ENCODE measurements at places on chromosomes 3 and 15. TPM values are rescaled to one million over a fixed set of nuclear protein-coding genes. Genes with fewer than 3 reads are reported as not detected.

Gene SCN11A
- 0.05 TPM for total RNA-seq

Gene ZNF501
- 1.6 TPM for total RNA-seq

Gene LRRC31
- not detected for total RNA-seq

Gene TMOD2
- 4.5 TPM for total RNA-seq

Gene GUCA1C
- not detected for total RNA-seq

Gene C3orf70
- total RNA-seq, result 0.10 TPM

Gene GOLGA8O
- 3.3 TPM for total RNA-seq

GRCh38 chr3:53819163-53819868 is 26.9 kb downstream of the CHDH start:
- DNase-seq, result no peak

GRCh38 chr15:86917361-86917671 is 837.6 kb downstream of the AGBL1 start:
- no peak for DNase-seq

GRCh38 chr3:10300087-10300486 is 7.3 kb upstream of the GHRL start:
- DNase-seq, result no peak

- no peak for DNase-seq
These were observed 14.9 kb upstream of the MYH15 start for GRCh38 chr3:108525256-108525655.

DNA sequence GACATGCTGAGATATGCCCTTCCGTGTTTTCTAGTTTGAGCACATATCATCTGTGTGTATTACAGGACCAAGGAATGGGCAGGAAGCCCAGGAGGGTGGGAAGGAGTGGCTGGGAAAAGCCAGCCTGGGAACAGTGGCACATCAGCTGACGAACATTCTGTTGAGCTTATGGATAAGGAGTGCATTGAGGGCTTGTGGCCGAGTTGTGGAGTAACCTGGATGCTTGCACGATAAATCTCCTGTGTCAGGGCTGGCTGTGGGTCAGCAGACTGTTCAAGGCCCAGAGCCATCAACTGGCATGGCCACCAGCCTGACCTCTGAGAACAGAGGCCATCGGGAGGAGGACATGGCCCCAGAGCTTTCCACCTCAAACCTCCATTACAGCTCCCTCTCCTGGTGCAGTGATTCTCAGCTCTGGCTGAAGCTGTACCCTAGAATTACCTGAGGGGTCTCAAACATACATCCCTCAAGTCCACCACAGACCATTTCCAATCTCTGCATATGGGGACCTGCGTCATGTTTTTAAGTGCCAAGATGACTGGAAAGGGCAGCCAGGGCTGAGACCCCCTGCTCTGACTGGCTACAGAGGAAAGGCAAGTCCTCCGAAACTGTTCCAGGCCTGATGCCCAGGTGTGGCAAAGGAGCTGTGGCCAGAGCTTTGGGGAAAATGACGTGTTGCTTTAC is 4.8 kb upstream of the VILL start:
- no peak for DNase-seq

- no peak for DNase-seq
These were observed at the start of gene VGLL3 for GRCh38 chr3:86990734-86991481. VGLL3 (minus strand) TSS chr3:86991149; CDS start chr3:86990743, 406 bp downstream.

GRCh38 chr3:66179793-66180192 is 41.0 kb upstream of the SLC25A26 start:
- DNase-seq, result no peak

DNA sequence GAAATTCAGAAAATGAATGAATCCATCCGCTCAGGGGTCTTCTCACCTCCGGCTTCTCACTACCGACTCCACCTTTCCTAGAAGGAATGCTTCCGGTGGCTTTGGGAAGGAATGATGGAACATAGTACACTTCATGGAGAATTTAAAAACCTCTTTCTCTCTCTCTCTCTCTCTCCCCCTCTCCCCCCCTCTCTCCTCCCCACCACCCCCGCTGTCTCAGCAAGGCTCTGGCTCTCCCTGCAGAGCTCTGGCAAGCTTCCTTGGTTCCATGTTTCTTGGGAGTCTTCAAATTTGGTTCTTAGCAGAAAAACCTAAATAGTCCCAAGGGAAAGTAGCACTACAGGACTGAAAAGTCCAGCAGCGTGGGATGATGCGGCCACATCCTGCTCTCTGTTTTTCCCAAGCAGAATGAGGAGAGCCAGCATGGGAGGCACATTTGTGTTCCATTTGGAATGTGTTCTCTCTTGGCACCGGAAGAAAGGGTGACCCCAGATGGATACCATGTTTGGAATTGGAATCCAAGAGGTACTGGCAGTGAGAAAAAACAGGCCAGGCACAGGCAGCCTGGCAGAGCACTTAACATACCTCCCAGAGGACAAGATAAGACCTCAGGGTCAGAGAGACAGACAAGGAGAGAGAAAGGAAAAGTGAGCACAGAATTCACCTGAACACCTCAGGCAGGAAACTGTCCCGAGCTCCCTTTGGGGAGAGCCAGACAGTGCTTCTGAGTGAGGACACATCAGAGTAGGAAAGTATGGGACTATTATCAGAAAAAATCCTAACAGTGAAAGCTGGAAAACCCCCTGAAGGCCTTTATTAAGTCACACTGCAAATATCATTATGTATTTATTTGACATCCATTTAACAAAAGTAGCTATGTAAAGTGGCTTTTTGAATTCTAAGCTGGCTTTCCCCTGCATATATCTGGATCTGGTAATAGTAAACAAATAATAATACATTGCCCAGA is at the start of gene POPDC2:
Gene POPDC2 (minus strand): TSS at position 116 of the 967 bp plus-strand sequence. CDS start 166 bp downstream, outside the sequence.
- DNase-seq, result no peak

DNA sequence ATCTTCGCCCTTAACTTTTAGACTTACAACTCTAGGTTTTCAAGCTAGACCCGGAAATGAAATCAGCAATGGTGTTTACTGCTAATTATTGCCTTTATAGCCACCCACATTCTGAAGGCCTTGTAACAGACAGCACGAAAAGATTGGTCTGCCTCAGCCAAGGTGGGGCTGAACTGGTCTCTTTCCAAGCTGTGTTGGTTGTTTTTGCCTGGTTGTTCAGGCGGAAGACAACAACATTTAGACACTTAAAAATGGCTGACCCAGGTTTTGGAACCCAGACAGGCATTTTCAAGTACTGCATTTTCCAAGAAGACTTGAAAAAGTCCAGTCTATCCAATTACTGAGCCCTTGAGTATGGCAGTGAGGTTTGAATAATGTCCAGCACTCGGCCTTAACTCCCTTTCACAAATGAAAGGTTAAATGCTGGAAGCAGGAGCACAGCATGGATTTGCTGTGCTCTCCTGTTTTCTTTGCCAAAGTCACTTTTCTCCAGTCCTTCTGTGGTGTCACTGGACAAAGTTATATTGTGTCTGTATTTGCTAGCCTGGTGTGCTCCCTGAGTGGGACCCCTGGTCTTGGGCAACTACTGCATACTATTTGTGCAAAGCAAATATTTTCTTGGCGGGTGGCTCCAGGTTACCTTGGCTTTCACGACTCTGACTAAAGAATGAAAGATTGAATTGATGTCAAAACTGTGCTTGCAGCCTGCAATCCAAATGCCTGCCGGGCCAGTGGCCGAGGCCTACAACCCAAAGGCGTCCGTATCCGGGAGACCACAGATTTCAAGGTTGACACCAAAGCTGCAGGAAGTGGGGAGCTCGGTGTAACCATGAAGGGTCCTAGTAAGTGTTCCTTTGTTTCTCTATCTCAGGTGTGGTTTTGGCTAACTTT is 93.5 kb downstream of the FLNB start:
- no peak for DNase-seq

DNA sequence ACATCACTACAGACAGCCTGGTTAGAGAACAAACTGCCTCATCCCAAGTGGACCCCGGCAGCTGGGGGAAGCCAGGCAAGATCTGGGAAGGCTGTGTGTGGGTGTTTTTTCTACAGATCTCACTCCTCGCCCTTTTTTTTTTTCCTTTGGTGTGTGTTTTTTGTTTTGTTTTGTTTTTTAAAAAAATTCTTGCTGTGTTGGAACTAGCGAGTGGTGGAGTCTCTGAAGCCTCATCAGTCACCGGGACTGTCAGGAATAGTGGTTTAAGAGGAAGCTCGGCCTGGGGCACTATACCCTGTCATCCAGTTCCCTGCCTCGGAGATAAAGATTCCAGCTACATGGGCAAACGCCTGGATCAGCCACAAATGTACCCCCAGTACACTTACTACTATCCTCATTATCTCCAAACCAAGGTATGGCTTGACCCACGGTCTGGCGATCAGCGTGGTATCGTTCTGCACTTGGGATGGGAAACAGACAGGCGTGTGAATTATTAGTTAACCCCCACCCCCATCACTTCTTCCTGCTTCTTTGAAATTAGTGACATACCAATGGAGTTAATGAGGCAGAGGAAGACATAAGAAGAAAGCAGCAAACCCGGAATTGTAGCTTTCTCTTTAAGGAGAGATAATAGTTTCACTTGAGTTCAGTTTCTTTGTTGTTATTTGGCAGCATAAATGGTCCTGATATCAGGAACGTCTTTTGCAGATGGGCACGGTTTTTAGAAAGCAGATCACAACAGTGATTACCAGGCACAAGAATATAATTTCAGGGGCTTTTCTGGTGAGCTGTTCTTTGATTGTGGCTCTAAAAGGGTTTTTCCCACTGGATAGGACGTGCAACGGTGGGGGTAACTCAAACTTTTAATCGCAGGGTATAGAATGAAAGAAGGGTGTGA is 722 bp downstream of the RBMS3 start:
- no peak for DNase-seq
